ENCODE measurements at places on chromosomes 3 and 15. TPM values are rescaled to one million over a fixed set of nuclear protein-coding genes. Genes with fewer than 3 reads are reported as not detected.

DNA sequence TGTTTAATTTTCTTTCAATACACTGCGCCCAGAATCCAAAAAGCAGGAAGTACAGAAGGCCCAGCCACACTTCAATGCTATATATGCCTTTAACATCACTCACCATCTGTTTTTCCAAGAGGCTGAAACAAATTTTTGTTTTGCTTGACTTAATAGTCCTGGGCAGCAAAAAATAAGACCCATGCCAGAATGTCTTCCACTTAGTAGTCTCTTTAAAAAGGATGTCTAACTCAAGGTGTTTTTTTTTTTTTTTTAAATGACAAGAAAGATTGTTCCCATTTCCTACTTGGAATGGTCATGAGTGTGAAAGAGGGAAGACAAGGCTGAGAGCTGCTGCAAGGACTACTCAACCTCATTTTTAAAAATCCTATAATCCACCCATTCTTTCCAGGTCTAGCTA, 590.3 kb upstream of the SGO1 start:
- DNase-seq = no peak

Gene DUOXA2
- total RNA-seq = not detected

Gene HRG
- not detected for total RNA-seq

Gene AQP9
- total RNA-seq = 6.9 TPM

DNA sequence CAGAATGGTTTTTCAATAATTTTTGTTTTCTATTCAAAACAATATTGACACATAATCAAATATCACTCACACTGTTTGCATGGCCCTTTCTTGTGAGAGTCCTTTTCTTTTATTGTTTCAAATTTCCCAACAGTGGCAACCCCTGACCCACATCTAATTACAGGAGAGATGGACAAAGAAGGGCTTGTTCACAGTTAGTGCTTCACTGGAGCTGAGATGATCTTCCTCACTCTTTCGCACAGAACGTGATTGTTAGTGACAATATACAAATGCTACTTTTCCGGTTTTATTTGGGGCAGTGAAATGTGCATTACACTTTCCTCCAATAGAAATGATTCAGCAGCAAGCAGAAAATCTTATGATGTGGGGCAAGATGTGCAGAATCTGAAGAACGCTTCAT, 38.6 kb upstream of the TTC14 start:
- no peak for DNase-seq

- peak; percentile 77 for DNase-seq
Measured at GRCh38 chr3:170358042-170359010, 811 bp downstream of the SKIL start.

Gene ADAMTS7
- 7.4 TPM for total RNA-seq

Gene FNDC3B
- 172 TPM for total RNA-seq

Measured in breast epithelium (tissue), 4 donors.